ENCODE measurements at places on chromosomes 5 and 9.

DNA sequence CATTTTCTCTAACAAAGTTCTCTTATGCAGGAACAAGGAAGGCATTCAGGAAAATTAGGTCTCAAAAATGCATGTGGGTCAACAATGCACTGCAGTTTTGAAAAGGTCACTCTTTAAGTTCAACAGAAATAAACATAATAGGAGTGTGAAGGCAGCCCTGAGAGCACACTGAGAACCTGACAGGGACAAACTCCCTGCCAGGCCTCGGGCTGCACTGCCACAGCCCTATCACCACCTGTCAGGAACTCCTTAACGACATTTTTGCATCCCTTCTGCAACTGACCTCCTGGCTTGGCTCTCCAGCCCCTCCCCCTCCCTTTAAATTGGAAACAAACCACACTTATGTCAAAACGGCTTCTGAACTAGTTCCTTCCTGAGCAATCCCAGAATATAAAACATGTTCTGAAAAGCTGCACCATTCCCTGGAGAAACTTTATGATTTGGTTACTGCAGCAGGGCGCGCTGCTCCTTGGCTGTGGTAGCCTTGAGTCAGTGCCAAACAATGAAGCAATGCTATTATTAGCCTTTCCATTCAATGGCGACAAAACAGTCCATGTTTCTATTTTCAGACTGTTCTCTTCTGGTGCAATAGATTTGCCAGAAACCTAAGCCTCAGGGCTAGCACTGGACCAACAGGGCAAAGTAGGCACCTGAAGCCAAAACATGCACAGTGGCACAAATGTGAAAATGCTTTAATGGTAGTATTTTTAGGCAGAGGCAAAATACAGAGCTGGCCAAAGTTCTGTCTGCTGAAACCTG is 160.1 kb upstream of the ZNF608 start:
- peak; percentile 40 for DNase-seq

- peak; percentile 52 for DNase-seq
Observed at GRCh38 chr5:60649288-60649917, 50.6 kb downstream of the DEPDC1B start.

DNA sequence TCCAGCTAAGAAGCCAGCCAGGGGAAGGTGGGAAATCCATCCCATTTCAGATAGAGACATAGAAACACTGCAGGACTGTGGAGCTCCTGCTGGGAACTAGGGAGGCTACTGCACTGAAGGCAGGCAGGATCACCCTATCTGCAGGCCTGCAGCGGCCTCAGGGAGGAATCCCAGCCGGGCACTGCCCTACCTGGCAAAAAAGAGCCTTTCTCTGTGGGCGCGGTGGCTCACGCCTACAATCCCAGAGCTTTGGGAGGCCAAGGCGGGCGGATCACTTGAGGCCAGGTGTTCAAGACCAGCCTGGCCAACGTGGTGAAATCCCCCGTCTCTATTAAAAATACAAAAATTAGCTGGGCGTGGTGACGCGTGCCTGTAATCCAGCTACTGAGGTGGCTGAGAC is 71.4 kb upstream of the PHYKPL start:
- DNase-seq: no peak

DNA sequence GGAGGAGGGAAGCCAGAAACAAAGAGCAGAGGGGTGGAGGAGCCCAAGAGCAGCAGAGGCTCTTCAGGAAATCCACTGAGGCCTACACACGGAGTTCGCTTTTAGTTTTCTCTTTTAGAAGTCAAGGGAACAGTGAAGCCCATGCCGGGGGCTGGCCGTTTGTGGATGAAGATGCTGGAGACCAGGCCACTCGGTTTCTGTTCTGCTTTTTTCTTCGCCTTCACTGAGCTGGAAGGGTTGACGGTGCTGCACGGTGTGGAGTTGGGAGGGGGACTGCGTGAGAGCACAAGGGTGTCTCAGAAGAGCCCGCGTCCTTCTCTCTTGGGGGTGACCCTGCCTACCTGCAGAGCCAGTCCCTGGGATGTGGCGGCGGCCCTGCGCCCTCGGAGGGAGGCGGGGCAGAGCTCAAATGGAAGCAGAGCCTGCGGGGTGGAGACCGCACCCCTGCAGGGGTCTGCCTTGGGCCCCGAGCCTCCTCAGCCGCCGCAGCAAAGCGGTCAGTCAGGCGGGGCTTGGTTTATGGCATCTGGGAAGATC is 68.5 kb upstream of the CACNA1B start:
- no peak for DNase-seq

DNA sequence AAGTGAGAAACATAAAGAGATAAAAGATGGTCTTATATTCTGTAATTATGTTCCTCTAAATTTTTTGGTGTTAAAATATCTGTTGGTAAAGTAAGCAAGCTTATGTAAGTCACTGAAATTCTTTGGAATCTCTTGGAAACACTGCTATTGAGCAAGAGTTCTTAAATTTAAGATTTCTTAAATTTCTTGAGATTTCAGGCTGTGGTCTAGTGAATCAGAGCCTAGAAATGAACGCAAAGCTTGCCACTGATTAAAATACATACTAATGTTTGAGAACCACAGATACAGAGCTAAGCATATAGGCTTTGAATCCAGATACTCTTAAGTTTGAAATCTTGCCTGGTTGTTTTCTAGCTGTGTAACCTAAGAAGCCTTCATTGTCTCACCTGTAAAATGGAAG is 133.4 kb downstream of the TRPM3 start:
- DNase-seq: peak; percentile 61

DNA sequence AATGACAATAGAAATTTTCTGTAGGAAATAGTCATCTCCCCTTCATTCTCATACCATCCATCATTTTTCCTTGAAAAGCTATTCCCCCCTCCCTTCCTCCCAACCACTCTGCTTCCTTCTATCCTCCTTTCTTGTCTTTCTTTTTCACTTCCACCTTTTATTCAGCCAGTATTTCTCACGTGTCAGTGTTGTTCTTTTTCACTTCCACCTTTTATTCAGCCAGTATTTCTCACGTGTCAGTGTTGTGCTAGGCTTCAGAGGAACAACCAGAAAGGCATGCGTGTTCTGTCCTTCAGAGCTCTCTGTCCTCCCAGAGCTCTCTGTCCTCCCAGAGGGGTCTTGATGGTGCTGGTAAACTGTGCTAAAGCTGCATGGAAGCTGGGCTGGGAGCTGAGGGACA is 419.6 kb downstream of the GADD45G start:
- no peak for DNase-seq

GRCh38 chr5:169893010-169893409 is 87.3 kb downstream of the INSYN2B start:
- DNase-seq: peak; percentile 74

- DNase-seq: no peak
Observed at GRCh38 chr5:117645400-117645799, 1070.8 kb upstream of the SEMA6A start.

- no peak for DNase-seq
Observed at GRCh38 chr5:135761746-135762145, 72.7 kb upstream of the SLC25A48 start.

DNA sequence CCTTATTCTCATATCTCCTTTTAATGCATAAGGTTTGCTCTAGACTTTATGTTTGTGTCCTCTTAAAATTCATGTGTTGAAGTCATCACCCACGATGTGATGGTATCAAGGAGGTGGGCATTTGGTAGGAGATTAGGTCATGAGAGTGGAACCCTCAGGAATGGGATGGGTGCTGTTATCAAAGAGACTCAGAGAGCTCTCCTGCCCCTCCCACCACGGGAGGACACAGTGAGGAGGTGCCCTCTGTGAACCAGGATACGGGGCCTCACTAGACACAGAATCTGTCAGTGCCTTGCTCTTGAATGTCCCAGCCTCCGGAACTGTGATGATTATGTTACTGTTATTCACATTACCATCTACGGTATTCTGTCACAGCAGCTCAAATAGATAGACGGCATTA is 359.0 kb downstream of the IRX1 start:
- no peak for DNase-seq

GRCh38 chr9:123471843-123472570 is 116.0 kb downstream of the CRB2 start:
- DNase-seq: no peak

DNA sequence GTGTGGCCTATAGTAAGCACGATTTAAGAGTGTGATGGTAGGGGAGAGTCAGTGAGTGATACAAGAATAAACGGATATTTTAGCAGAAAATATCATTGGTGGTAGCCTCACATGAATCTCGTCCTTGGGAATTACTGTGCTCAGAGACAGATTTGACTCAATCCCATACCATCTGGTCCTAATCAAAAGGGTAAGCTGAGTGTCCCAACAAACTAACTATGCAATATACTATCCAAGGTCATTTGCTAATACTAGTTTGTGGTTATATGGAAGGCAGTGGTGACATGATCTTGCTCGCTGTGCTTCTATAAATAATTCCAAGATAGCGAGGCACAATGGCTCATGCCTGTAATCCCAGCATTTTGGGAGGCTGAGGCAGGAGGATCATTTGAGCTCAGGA is 103.2 kb downstream of the TRPM6 start:
- DNase-seq: peak; percentile 8

DNA sequence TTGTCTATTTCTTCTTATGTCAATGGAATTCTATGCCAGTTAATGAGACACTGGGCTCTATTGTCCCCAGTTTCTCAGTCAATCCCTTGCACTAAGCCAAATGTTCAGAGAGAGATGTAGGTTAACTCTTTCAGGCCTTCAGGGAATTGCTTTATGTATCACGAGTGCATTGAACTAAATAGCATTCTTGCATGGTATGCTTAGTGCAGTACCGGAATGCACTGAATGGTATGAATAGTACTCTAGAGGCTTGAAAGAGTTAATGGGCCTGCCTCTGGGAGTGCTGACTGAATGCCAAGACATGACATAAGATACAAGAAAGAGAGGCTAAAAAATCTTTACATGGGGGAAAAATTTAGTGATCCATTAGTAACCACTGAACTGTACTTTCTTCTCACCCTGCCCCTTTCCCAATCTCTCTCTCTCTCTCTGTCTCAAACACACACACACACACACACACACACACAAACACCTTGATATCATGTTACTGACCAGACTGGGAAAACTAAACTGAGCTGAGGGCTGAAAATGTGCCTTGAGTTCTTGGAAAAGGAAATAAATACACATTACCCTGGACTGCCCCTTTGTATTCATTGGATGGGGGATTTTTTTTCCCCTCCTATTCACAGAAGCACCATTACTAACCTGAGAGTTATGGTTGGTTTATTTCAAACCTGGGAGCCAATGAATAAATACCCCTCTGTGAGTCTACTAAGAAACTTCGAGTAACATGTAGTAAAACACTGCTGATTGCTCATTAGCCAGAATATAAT is 35.4 kb upstream of the TMC1 start:
- peak; percentile 36 for DNase-seq

DNA sequence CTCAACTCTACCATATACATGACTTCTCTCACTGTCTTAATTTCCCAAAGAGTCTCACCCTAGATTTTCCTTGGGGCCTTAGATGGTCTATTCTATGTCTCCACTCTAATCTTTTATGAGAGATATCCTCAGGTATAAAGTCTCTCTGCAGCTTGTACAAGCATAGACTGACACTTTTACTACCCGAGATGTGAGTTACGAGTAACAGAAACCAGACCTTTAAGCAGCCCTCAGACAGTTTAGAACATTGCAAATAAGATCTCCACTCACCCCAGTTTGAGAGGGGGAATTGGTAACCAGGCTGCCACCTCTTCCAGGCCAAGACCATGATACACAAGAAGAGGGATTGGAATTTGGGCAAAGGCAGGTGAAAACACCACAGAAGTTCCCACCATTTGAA is 542.5 kb downstream of the TLE4 start:
- no peak for DNase-seq

DNA sequence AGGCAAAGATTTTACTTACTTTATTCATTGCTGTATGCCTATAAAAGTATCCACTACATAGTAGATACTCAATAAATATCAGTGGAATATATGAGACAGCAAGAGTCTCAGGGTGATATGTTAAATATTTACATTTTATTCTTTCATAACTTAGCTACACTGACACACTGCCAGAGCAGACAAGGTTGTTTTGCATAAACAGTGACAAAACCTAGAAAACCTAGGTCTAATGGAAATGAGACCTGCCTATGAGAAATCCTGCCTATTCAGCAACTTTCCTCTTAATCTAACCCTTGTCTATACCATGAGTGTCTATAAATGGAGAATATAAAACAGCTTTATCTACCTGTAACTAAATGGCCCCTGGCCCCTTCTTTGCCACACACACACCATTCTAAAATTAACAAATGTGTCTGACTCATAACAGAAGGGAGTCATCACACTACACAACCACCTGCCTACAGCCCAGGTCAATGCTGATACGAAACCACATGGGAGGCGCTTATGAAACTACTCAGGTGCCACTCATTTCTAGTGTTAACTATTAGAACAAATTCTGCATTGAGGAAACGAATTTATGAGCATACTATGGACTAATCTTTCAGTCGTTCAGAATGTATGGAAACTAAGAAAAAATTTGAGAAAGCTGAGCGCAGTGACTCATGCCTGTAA is 60.3 kb downstream of the UBAP2 start:
- DNase-seq: no peak

DNA sequence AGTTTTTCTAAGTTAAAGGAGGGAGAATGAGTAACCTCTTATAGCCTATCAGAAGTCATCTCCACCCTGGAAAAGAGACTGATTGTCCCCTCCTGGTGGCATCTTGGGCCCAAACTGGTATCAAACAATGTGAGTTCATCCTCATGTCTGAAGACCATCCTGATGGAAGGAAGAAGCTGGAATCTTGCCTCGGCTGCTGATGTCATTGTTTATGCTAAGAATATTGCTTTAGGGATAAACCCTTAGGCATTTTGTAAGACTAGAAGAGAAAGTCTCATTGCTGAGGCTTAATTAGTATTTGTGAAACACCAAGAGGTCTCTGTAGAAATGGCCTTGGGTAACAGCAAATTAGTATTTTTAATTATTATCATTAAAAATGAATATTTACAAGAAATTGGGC is 65.7 kb upstream of the KCNN2 start:
- peak; percentile 66 for DNase-seq

GRCh38 chr5:13976867-13977830 is 32.7 kb upstream of the DNAH5 start:
- DNase-seq: peak; percentile 68

DNA sequence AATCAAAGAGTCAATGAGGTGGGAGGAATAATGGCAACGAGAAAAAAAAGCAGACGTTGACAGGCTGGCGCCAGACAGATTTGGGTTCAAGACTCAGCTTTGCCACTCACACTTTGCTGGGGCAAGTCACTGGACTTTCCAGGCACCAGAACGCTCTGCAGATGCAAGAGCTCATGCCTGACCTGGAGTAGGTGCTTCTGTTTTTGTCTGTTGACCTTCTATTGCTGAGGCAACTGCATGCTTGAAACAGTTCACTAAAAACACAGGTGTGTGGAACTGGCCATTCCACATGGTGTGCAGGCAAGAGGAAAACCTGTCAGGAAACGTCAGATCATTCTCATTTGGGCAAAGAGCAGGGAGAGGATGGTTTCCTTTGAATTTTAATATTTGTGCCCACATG is 161.2 kb upstream of the SMIM23 start:
- DNase-seq: no peak

GRCh38 chr5:82655078-82655477 is 376.9 kb upstream of the RPS23 start:
- no peak for DNase-seq
